ENCODE measurements at places on chromosomes 13 and 19.
A peak's percentile ranks its signal among the peaks of the same experiment; 100 is the strongest.

DNA sequence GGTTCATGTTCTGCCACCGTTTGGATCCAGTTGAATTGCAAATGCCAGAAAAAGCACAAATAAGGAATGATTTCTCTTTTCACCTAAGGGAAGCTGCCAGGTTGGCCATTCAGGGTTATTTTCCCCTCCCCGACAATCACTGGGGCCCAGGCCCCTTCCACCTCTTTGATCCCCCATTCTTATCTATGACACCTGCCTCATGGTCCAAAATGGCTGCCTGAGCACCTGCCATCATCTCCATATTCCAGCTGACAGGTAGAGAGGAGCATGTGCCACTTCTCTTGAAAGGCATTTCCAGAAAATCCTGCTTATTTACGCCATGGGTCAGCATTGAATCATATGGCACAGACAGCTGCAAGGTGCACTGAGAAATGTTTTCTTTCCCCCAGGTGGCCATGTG lies 15.7 kb downstream of the PTPRS start:
- no peak for DNase-seq

- DNase-seq, result no peak
These were observed 15.6 kb downstream of the KDM4B start for GRCh38 chr19:4984438-4984990.

GRCh38 chr13:71610876-71611275 lies 256.1 kb downstream of the DACH1 start:
- no peak for DNase-seq

DNA sequence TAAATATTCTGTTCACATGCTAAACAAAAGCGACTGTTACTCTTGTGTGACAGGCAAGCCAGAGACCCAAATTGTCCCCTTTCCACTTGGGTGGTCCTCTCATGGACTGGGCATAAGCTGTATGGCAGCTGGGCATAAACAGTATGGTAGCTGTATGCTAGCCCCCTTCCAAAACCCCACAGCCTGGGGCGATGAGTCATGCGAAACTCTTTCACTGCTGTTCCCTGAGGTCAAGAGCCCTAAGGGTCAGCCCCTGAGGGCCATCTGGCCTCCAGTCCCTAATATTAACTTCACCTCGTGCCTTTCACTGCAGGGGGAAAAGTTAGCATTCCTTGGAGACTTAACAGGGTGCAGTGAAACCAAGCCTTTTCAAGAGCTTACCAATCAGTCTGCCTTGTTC lies 45.6 kb upstream of the ZNF562 start:
- no peak for DNase-seq

DNA sequence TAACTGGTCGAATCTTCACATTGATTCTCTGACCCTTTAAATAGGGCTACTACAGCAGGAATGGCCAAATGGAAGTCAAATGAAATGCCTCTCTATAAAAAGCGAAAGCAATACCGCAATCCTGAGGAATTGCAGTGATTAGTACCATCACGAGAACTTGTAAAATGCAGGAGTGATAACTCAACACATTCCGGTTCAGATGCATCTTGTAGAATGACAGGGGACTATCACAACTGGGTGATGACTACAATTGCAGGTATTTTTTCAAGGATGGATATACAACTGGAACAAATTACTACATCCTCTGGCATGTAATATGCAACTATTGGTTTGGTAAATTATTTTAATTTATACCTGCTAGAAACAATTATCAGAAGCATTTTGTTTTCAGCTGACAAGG lies 140.4 kb downstream of the PCDH20 start:
- DNase-seq, result no peak

DNA sequence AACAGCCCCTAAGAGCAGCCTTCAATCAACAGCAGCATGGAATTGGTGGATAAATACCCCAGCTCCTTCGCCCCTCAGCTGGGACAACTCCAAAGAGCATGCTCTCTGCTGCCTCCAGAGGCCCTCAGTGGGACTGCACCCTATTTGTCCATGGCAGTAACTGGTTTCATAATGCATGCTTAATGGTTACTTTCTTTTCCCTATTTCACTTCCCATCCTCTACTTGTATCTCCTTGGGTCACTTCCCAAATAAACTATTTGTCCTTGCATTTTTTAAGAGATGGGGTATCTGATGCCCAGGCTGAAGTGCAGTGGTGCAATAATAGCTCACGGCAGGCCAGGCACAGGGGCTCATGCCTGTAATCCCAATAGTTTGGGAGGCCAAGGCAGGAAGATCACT lies 13.5 kb upstream of the TPM4 start:
- peak; percentile 57 for DNase-seq

DNA sequence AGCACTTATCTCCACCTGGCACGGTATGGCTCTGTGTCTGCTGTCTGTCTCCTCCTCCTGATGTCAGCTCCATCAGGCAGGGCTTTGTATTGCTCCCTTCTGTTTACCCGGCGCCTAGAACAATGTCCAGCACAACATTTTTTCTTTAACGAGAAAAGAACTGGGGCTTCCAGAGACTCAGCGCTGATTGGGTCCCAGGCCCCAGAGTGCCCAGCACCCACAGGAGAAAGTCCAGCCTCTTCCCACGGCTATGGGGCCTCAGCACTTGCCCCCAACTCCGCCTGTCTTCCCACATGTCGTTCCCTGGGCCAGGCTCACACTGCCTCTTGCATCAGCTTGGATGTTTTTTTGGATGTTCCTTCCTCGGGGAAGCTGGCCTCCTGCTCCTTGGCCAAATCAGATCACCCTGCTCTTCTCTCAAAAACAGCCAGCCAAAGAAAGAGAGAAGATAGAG lies 6.9 kb downstream of the MYPOP start:
- no peak for DNase-seq

- no peak for DNase-seq
These were observed 1.7 kb downstream of the INTS6 start for GRCh38 chr13:51451134-51451466.

DNA sequence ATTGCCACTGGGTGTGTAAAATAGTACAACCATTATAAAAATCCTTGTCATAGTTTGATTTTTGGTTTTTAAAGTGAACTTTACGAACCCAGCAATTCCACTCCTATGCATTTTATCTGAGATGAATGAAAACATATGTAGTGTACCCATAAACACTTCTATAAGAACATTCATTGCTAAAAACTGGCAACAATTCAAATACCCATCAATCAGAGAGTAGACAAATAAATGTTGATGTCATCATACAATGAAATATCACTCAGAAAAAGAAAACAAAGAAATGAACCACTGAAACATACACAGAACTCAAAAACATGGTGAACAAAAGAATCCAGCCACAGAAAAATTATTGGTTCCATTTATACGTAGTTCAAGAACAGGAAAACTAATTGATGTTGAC lies 202.3 kb downstream of the ABCC4 start:
- no peak for DNase-seq

- no peak for DNase-seq
These were observed 8.5 kb downstream of the TBC1D4 start for GRCh38 chr13:75473468-75473867.

DNA sequence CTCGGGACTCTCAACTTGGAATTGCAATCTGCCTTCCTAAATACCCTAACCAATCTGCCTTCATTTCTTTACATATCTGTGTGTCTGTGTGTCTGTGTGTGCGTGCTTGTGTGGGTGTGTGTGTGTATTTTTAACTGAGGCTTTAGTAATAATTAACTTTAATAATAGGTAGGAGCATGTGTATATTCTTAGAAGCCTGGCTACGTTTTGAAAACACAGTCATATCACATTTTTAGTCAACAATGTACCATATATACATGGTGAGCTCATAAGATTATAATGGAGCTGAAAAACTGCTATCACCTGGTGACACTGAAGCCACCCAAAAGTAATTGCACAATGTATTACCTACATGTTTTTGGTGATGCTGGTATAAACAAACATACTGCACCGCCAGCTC lies 65.4 kb upstream of the ATXN8OS start:
- no peak for DNase-seq

DNA sequence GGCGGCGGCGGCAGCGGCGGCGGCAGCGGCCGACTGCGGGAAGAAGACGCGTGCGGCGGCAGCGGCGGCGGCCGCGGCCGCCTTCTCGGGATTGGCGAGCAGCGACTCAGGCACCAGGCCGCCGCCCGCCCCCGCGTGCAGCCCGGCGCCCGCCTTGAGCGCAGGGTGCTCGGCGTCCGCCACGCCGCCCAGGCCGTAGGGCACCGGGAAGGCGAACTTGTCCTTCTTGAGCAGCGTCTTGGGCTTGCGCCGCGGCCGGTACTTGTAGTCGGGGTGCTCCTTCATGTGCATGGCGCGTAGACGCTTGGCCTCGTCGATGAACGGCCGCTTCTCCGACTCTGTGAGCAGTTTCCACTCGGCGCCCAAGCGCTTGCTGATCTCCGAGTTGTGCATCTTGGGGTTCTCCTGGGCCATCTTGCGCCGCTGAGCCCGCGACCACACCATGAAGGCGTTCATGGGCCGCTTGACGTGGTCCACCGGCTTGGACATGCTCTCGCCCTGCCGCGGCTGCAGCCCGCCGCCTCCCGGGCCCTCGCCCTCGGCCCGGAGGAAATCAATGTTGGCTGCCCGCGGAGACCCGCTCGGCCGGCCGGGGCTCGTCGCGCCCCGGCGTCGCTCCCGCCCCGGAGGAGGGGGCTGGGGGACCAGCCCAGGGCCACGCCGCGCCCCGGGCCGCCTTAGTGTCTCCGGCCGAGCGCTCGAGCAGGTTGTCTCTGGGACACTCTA lies 621 bp downstream of the SOX21 start:
- DNase-seq, result peak; percentile 15

- no peak for DNase-seq
These were observed 173.7 kb upstream of the ZNF507 start for GRCh38 chr19:32171719-32172151.

GRCh38 chr19:12513531-12514061 lies 29.0 kb upstream of the ZNF709 start:
- DNase-seq, result no peak

GRCh38 chr19:28067882-28068281 lies 1145.1 kb downstream of the UQCRFS1 start:
- no peak for DNase-seq

DNA sequence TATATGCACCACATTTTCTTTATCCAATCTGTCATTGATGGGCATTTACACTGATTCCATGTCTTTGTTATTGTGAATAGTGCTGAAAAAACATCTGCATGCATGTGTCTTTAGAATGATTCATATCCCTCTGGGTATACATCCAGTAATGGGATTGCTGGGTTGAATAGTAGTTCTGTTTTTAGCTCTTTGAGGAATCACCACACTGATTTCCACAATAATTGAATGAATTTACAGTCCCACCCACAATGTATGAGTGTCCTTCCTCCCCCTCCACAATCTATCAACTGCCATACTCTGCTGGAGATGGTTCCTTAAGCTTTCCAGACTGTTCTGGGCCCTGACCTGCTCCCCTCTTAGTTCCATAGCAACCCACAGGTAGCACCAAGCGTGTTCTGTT lies 667.0 kb downstream of the LIG4 start:
- no peak for DNase-seq

- DNase-seq, result peak; percentile 21
These were observed 26.8 kb upstream of the STARD13 start for GRCh38 chr13:33312150-33312860.

- peak; percentile 15 for DNase-seq
These were observed 10.4 kb upstream of the GPR32 start for GRCh38 chr19:50759886-50760285.

DNA sequence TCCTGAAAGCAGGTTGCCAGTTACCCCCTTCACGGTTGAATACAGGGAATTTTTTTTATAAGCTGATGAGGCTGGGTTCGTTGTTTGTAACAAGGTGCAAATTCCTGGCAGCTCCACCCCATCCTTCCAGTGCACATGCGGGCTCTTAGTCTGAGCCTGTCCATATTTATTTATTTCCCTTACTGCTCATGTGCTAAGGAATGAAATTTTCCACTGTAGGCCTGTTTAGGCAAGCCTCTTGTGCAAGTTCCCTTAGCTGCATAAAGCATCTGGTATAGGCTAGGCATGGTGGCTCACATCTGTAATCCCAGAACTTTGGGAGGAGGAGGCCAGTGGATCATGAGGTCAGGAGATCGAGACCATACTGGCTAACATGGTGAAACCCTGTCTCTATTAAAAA lies 560.9 kb upstream of the PCDH9 start:
- no peak for DNase-seq

GRCh38 chr19:391207-391557 lies 17.8 kb downstream of the C2CD4C start:
- no peak for DNase-seq

DNA sequence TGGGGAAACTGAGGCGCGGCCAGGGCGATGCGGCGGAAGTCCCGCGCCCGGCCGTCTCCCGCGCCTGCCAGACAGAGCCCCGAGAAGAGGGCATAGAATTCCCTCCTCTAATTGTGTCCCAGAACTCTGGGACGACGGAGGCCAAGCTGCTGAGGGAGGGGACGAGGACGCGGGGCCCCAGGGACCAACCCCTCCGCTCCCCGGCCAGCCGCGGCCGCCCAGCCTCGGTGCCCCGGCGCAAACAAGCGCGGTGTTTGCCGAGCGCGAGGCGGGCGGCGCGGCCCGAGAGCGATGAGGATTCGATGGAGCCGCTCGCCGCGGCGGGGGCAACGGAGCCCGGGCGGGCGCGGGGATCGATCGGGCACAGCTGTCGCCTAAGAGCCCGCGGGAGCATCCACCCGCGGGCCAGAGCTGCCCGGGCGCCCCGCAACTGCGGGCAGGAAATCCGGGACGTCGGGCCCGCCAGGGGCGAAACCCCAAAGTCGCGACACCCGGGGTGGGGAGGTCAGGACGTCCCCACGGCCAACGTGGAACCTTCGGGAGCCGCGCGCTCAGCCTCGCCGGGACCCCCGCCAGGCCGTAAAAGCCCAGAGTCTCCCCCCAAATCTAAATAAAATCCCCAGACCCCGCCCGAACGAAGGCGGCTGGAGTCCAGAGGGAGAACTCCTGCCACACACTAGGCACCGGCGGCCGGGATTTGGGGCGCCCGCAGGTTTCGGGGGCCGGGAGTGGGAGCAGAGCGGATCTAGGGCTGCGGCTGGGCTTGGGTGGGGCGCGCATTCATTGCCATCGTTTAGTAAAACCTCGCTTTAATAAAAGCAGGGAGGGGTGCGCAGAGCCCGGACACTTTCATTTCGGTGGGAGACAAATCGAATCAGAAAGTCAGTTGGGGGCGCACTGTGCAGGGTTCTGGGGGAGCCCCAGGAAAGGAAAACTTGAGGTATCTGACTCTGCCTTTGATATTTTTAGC lies 3.6 kb upstream of the ONECUT3 start:
- no peak for DNase-seq

GRCh38 chr13:44842158-44842557 lies 147.1 kb downstream of the NUFIP1 start:
- no peak for DNase-seq

DNA sequence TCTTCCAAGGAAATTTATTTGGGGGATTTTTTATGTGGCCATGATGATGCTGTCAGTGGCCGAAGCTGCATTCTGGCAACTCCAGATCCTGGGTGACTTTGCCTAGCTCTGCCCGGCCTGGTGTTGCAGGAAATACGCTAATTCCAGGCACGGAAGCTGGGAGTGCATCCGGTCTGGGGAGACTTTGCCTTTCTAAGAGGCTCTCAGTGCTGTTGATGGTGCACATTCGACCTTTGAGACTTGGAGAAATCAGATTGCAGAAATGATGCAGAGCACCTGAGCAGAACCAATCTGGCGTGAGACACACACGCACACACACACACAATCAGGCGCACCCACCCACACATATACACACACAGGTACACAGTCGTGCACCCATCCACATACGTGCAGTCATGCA lies 5.9 kb upstream of the TMEM255B start:
- no peak for DNase-seq

GRCh38 chr13:36820222-36820621 lies 1.2 kb downstream of the RFXAP start:
- DNase-seq, result no peak
